H1 (cell line): ENCODE measurements at places on chromosomes 2 and 18. TPM values are rescaled to one million over a fixed set of nuclear protein-coding genes. Genes with fewer than 3 reads are reported as not detected.

AGXT gene
- not detected in 2 replicates for total RNA-seq

GRCh38 chr18:55627007-55627406 lies 39.0 kb upstream of the TCF4 start:
- DNase-seq, result no peak
- no peaks in the 10 kb centered on the region for H3K4me1 ChIP-seq
- H3K4me3 ChIP-seq, result no peak overlapping the region
- no peak overlapping the region for H3K27ac ChIP-seq
- H3K27me3 ChIP-seq, result no peaks in the 10 kb centered on the region
- H3K36me3 ChIP-seq, result no peaks in the 10 kb centered on the region

DNA sequence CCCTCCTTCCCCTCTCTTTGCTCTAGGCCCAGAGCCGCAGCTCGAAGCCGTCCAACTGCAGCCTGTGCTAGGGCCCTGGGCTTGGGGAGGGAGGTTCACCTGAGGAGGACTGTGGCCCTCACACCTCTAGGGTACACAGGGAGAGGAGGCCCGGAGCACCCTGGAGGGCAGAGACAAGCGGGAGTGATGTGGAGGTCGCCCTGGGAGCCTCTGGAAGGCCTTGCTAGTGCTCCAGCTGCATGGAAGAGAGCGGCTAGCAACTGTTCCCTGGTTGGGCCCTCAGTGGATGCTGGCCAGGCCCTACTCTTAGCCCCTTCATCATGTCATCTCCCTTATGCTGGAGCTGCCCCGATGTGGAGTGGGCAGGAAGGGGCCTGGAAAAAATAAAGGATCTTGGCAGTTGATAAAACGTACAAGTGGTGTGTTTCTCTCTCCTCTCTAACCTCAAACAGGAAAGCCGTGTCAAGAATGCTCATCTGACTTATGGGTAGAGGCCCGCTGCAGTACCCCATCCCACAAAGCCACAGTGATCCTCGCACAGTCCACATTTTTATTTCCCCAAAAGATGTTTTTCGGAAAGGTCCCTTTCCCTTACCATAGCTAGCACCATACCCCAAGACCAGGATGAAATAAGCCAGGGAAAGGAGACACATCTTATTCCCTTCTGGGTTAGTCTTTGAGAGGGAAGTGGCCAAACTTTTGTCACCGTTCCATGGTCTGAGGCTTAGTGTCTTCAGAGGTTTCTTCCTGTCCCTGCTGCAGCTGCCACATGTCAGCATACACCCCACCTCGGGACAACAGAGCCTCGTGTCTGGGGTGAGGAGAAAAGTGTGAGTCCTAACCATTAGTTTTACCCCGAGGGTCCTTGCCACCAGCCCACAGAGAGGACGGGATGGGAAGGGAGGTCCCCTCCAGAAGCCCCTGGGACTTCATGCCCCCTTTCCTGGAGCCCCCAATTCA lies 2.9 kb downstream of the ZFAND2B start:
- H3K36me3 ChIP-seq, result peaks cover 19% of the 10 kb centered on the region
- H3K27me3 ChIP-seq, result no peaks in the 10 kb centered on the region
- H3K4me1 ChIP-seq, result no peaks in the 10 kb centered on the region
- no peak for DNase-seq
- H3K27ac ChIP-seq, result no peak overlapping the region
- no peak overlapping the region for H3K4me3 ChIP-seq

DNA sequence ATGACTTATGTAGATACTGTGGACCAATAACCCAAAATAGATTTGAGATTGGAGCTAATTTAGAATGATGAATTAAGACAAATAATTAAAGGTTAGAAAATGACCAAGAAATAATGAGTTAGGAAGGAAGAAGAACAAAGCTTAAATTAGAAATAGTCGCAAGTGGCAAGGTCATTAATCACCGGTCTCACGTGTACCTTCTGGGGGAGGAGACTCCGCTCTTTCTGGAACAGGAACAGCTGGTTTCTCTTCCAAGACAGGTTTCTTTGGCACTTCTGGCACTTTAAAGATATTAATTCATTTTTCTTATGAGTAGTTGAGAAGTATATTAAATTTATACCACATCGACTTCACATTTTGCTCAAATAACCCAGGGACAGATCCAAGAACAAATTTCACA lies 156.7 kb downstream of the TTN start:
- no peak overlapping the region for H3K27ac ChIP-seq
- DNase-seq, result no peak
- no peaks in the 10 kb centered on the region for H3K36me3 ChIP-seq
- no peaks in the 10 kb centered on the region for H3K4me1 ChIP-seq
- peaks cover 2% of the 10 kb centered on the region for H3K27me3 ChIP-seq
- H3K4me3 ChIP-seq, result no peak overlapping the region

- H3K4me3 ChIP-seq, result no peak overlapping the region
- H3K36me3 ChIP-seq, result peaks cover 6% of the 10 kb centered on the region; the same call in 1 of the 2 replicates
- no peaks in the 10 kb centered on the region for H3K27me3 ChIP-seq
- no peak overlapping the region for H3K27ac ChIP-seq
- DNase-seq, result no peak
These were observed 24.8 kb downstream of the ERLEC1 start for GRCh38 chr2:53811601-53812000.

SNORC gene
- total RNA-seq, result 1.6 and 2.1 TPM in 2 replicates

ATP6V1B1 gene
- total RNA-seq, result not detected in 2 replicates

DNA sequence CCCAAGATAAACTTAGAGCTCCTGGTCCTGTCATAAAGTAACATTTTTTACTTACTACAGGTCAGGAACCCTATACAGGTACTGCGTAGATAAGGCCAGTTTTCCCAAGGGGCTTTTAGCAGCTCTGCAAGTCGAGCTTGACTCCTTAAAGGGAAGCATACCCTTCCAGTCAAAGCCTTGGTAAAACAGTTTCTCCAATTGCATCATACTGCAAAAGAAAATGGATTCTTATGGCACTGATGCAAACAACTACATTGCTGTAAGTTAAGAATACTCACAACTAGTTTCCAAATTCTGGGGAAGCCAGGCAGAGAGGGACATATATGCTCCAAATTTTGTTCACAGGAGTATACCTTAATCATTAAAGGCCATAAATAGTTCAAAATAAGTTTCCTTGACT lies 31.0 kb downstream of the MYO3B start:
- H3K36me3 ChIP-seq, result no peaks in the 10 kb centered on the region; the same call in 1 of the 2 replicates
- H3K27ac ChIP-seq, result no peak overlapping the region
- DNase-seq, result no peak
- H3K4me1 ChIP-seq, result no peaks in the 10 kb centered on the region
- H3K27me3 ChIP-seq, result no peaks in the 10 kb centered on the region

- peaks cover 6% of the 10 kb centered on the region for H3K4me1 ChIP-seq
- H3K4me3 ChIP-seq, result no peak overlapping the region
- DNase-seq, result no peak
- H3K36me3 ChIP-seq, result no peaks in the 10 kb centered on the region
These were observed 6.5 kb downstream of the BIN1 start for GRCh38 chr2:127100251-127101047.

DNA sequence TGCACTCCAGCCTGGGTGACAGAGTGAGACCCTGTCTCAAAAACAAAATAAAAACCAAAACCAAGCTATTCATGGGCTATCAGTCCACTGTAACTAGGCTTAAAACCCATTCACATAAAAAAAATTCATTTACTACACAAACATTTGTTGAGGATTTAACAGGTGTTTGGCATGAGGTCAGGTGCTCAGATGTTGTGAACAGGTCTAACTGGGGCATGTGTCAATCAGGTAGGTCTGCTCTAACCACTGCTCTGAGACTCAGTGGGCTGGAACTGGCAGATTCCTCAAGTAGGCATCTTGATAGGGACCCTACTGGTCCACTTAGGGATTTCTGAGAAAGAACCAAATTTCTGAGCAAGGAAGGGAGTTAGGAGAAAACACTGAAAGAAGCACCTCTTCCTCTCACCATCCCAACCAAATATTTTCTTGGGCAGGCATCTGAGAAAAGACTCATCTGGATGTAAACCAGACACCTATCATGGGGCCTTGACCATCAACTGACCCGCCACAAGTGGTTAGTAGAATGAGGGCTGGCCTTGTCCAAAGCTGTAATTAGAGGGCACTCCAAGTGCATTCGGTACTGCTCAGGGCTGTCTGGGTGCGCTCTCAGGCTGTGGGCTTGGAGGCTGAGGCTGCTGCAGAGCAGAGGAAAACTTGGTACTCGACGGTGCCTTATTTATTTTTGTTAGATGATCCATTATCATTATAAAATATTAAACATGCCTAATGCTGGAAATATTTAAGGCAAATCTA lies 33.9 kb downstream of the WIPF1 start:
- H3K4me1 ChIP-seq, result no peaks in the 10 kb centered on the region
- DNase-seq, result no peak
- H3K36me3 ChIP-seq, result no peaks in the 10 kb centered on the region
- H3K27ac ChIP-seq, result no peak overlapping the region
- H3K27me3 ChIP-seq, result no peaks in the 10 kb centered on the region

NTSR2 gene
- not detected in 2 replicates for total RNA-seq

- H3K27ac ChIP-seq, result no peak overlapping the region
- H3K27me3 ChIP-seq, result no peaks in the 10 kb centered on the region
- H3K4me3 ChIP-seq, result no peak overlapping the region
- H3K36me3 ChIP-seq, result no peaks in the 10 kb centered on the region
- DNase-seq, result no peak
These were observed 30.8 kb upstream of the PUM2 start for GRCh38 chr2:20381457-20381856.

DNA sequence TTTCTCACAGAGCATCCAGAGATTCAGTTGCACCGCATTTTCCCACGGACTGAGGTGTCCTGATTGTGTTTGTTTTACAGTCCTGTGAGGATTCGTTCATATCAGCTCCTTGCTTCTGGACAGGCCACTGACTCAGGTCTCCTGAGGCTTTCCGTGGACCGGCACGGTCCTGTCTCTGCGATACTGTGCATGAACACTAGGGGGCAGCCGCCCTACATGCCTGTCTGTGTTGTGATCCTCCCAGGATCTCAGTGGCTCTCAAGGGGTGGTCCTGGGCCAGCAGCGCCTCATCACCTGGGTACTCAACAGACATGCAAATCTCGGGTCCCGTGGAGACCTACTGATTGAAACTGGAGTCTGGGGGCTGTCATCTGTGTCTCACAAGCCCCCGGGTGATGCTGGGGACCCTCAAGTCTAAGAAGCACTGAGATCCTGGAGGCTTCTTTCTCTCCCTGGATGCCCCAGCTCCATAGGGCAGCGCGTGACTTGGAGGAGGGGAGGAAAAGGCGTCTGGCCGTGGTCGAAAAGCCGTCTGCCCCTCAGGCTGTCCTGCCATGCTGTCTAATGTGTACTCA lies 28.9 kb downstream of the IL1R2 start:
- no peak overlapping the region for H3K4me3 ChIP-seq
- no peaks in the 10 kb centered on the region for H3K27me3 ChIP-seq
- DNase-seq, result peak; percentile 94
- no peak overlapping the region for H3K27ac ChIP-seq

DNA sequence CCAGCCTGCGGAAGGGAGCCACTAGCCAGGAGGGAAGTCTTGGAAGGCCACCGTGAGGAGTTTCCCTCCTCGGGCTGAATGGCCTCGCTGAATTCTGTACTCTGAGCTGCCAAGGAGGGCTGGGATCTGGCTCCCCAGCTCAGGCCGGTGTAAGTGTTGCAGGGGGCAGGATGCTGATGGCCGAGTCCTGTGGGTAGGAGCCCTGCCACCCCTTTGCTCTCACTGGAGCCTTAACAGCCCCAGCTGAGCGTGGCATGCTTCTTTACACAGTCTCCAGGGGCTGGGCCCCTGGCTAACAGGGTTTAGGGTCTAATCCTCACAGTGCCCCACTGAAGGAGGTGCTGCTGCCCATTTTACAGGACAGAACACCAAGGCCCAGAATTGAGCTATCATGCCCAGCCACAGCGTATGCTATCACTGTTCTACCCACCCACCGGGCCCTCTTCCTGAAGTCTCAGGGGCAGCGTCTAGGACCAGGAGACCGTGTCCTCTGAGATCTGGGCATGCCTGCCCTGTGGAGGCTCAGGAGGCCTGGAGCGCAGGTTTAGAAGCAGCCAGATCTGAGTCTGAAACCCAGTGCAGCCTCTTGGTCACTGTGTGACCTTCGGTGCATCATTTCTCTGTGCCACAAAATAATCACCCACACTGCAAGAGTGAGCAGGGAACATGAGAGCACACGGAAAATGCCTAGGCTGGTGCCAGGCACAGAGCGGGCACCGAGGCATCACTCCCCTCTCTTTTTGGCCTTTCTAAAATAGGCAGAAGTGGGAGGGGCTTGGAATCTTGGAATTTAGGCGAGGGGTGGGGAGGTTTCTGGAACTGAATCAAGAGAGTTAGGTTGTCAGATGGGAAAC lies 42.9 kb downstream of the TMEM37 start:
- H3K4me3 ChIP-seq, result no peak overlapping the region
- peaks cover 11% of the 10 kb centered on the region for H3K4me1 ChIP-seq
- H3K36me3 ChIP-seq, result no peaks in the 10 kb centered on the region

GRCh38 chr2:218404351-218405085 lies 4.8 kb downstream of the CTDSP1 start:
- DNase-seq, result no peak
- peaks cover 4% of the 10 kb centered on the region; the same call in 1 of the 2 replicates for H3K36me3 ChIP-seq
- no peak overlapping the region for H3K27ac ChIP-seq
- H3K4me3 ChIP-seq, result no peak overlapping the region

DNA sequence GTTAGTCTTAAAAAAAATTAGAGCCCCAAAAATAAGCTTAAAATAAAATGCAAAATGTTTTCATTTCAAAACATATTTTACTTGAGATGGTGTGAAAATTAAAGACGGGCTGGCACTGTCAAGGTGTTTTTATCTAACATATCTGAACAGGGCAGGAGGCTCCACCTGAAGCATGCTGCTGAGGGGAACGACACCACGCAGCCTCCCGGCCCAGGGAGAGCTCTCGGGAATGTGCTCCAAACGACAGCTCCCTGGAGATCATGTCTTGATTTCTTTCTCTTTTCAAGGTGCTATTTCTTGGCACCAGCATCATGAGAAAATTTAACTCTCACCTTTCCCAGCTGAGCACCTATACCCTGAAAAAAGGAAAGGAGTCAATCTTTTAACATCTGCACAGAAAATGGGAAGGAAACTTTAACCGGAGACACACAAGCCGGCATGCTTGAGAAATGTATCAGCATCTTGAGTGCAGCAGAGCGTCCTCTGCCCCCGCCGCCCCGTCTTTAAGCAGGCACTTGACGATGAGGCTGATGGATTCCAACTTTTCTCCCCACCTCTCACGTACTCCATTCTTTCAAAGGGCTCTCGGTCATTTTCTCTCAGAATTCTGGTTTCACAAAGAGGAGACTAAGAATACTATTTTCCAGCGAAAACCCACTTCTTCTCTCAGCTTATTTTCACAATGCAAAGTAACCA lies 56.6 kb downstream of the EIPR1 start:
- no peak overlapping the region for H3K4me3 ChIP-seq
- H3K4me1 ChIP-seq, result peaks cover 5% of the 10 kb centered on the region; the same call in 1 of the 2 replicates
- H3K36me3 ChIP-seq, result no peaks in the 10 kb centered on the region
- DNase-seq, result no peak

NT5DC4 gene
- total RNA-seq, result not detected in 2 replicates

DNA sequence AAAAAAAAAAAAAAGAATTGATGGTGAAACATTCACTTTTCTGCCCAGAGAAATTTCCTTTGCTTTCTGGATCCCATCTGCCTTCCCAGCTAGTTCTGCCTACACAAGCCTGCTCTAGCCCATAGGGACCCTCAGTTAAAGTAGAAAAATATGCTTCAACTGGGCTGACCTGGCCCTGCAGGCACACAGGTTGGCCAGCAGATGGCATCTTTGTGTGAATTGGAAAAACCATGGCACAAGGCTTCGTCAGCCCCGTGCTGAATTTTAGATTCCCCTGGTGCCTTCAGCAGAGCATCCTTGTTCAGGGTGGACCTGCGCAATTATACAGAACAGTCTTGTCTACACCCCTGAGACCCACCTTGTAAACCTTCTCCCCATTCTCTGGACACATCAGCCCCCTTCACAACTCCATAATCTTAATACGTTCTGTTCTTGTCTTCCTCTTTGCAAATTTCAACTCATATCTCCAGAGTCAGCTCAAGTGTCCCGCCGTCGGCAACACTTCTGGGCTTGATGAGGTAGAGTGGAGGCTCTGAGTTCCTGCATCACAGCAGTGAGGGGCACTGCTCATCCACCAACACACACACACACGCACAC lies 114.5 kb downstream of the INSIG2 start:
- H3K4me1 ChIP-seq, result no peaks in the 10 kb centered on the region
- DNase-seq, result peak; percentile 77
- no peaks in the 10 kb centered on the region for H3K36me3 ChIP-seq
- no peak overlapping the region for H3K27ac ChIP-seq
- no peak overlapping the region for H3K4me3 ChIP-seq
